ENCODE measurements at places on chromosomes 2 and 18.

- no peak for DNase-seq
Observed at GRCh38 chr18:63683152-63683551, 19.6 kb upstream of the SERPINB11 start.

DNA sequence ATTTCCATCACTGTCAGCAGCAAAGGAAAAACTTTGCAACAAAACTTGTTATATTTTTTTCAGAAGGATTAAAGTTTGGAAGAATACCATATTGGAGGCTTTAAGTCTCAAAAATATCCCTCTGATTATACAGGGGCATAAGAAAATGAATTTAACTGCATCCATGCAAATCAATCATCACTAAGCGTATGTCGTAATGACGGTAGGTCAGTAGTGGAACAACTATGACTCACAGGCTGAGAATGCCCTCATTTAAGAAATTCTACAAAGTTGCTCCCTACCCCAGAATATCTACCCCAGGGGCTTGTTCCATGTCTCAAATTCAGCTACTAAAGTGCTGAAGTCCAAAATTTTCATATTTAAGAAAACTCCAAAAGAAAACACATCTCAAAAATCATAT is 12.5 kb upstream of the NAB1 start:
- no peak for DNase-seq

DNA sequence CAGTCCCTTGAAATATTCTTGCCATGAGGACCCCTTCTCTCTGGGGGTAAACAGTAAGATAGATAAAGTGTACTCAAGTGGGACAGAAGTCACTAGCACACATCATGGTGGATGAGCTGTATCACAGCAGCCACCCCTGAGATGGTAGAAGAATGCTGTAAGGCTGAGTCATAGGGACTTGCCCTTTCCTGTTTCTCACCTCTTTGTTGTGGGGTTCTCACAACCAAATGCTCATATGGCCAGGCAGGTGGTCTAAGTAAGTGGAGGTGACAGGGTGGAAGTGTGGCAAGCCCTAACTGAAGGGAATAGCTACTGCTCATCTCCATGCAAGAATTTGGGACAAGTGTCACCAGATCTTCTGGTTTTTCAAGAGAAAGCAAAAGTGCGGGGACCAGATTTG is 202.7 kb upstream of the SLC14A2 start:
- DNase-seq, result no peak

DNA sequence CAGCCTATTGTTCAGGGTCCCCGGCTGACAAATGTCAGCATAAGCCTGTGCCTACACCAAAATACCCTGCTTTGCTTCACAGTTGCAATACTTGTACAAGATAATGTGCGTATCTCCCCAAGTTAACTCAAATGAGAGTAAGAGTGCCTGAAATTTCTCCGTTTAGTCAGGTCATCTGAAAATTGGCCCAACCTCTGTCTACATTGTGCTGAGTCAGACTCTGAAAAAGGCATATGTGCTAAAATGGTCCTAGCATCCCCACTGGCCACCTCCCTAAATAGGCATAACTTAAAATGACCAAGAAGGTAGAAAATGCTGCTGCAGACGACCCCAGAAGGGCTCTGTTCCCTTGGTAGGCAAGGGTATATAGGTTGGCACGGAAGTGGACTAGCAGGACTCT is 1653.8 kb upstream of the DDX18 start:
- no peak for DNase-seq

DNA sequence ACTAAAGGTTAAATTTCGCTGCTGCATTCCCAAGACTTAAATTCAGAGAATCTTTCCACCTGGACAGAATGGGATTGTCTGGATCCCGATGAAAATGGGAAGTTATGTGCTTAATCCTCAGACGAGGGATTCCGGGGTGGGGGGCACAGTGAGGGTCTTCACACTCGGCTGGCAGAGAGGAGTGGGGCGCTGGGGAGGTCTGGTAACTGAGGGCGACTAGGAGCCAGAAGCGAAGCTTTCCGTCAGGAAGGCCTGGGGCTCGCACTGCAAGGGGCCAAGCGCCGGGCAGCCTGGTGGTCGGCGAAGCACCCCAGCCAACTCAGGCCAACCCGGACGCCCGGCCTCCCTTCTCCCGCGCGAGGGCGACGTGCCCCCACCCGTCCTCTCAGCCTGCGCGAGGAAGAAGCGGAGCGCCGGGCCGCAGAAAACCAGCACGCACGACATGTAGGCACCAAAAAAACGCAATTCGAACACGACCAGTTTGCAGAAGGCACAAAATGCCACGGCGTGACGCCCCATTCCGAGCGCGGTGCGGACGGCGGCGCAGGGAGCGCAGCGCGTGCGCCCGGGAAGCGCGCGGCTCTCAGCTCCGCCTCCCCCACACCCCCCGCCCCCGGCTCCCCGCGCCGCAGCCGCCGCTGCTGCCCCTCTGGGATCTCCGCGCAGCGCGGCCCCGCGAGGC is 188.1 kb downstream of the ZEB2 start:
- no peak for DNase-seq

DNA sequence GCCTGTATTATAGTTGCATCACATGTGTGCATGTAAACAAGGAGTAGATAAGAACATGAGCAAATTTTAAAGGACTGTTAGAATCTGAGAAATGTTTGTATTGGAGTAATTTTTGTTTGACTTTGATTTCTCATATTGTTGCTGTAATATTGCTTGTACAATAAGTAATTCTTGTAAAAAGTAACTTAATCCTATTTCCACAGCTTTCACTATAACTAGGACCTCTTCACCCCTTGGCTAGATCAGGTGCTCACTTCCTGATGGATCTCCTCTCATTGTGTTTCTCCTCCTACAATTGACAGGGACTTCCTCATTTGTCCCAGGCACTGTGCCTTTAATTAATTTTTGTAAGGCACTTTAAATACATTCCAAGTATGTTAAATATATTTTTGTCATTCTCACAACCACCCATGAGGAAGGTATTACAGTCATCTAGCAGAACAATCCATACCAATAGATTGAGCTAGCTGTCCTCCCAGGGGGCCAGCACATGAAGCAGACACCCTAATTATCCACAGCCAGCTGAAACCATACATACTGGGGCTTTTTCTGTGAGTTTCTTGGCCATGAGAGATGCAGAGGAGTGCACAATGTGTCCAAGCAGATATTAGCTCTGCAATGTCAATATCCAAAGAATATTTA is 359.5 kb upstream of the ACVR2A start:
- no peak for DNase-seq

DNA sequence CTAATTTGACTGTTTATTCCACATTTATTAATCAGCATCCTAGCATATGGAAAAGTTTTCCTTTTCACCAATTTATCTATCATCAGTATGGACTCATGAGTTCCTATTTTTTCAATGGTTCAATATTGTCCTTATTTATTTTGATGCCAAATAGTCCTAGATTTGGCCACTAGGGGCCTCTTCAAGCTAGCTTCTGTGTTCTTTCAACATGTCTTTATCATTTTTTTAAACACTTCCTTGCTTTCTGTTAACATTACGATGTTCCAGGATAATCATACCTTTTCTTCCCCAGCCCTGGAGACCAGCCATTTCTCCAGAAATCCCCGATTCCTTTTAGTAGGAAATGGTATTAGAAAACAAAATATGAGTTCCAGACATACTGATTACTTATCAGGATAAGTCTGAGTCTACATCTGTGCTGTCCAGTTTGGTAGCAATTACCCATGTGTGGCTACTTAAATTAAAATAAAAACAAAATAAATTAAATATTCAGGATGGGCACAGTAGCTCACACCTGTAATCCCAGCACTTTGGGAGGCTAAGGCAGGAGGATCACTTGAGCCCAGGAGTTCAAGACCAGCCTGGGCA is 70.6 kb downstream of the RPE start:
- DNase-seq, result no peak

DNA sequence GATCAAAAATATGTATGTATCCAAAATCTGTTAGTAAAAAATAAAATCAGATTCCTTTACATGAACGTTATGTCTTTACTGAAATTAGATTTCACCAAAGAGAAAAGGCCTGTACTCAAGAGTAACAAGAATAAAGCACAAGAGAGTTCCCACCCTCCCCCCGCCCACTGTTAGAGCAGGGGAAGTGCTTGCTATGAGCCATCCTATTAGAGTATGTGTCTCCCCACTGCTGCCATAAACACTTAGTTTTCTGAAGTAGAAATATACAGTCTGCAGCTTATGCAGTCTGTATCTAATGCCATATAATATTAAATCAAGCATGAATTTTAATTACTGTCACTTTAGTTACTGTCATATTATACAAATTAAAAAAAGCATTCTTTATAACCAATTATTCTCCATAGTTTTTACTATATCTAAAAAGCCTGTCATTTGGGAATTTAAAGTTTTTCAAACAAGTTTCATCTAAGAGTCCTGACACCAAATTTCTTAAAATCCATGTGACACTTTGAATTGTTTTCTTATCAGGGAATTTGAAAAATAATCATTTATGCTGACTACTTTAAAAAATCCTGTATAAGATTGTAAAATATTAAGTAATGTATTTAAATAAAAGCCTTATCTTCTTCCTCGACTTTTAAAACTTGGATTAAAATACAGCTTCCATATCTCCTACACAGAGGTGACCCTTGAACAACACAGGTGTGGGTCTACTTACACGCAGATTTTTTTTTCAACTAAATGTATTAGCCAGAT is 51.8 kb upstream of the GPR75 start:
- DNase-seq, result no peak

DNA sequence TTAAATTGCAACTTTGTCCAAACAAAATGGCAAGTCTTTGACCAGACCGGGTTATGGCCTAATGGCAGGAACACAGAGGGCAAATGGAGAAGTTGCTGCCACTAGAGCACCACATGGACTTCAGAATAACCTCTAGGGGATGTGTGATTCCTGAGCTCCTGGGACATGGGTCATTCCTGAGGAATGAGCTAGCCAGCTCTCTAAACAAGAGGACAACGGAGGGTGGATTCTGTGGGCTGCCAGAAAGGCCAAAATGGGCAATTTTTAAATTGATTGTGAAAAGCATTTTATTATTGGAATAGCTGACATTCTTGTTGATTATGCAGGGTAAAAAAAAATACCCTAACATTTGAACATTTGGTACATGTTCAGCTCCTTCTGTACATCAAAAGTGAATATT is 109.8 kb upstream of the FZD5 start:
- no peak for DNase-seq

GRCh38 chr2:240814946-240815760 is 4.9 kb downstream of the KIF1A start:
- peak; percentile 55 for DNase-seq

- DNase-seq, result no peak
Observed at GRCh38 chr2:601387-601698, 75.9 kb downstream of the TMEM18 start.

DNA sequence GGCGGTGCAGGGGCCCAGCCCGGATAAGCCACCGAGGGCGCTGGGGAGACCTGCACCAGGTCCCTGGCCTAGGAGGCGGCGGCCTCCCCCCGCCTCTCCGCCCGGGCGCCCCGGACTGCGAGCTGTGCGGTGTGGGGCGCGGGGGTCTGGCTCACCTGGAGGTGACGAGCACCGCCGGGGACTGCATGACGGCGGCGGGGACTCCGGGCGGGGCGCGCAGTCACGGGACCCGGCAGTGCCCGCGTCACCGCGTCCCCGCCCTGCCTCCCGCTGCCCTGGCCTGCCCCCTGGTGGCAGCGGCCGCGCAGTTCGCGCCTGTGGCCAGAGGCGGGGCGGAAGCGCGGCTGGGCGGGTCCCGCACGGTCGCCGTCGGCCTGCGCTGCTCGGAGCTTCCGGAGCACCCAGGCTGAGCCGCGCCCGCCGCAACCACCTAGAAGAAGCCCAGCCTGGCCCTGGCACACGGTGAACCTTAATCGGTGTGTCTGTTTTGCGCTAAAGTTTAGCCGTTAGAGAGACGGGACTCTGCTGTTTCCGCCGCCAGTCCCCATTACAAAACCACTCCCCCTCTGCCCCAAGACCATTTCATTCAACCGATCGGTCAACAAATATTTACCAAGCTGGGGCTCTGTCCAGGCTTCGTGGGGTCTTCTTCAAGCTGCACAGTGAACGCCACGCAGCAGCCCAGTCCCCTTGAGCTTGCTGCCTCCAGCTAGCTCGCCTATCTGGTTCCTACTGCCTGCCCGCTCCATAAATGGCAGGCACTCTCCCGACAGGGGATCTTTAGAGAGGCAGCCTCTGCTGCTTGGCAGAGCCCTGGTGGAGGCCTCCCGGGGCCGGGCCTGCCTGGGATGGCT is at the start of gene HS1BP3:
Gene HS1BP3 (minus strand): TSS at position 222 of the 854 bp plus-strand sequence. CDS start 35 bp downstream, at position 187.
- peak; percentile 96 for DNase-seq

DNA sequence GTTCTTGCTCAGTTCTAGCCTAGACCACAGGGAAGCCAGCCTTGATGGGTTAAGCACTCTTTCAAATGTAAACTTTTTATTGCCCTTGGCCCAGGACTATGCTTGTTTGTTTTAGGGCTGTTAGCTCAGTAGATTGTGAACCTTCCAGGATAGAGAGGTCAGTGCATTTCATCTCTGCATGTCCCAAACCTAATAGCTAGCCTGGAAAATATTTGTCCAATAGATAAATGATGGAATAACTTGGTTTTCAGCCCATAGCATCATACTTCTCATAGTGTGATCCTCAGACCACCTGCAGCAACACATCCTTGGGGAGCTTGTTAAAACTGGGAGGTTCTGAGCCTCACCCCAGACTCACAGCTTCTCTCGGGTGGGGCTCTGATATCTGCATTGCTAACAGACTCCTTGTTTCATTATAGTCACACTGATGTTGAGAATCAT is 59.8 kb downstream of the TRIB2 start:
- DNase-seq, result no peak

GRCh38 chr2:48587560-48587959 is 30.1 kb upstream of the GTF2A1L start:
- no peak for DNase-seq

- DNase-seq, result peak; percentile 84
Observed at GRCh38 chr2:68734688-68735525, at the start of gene ARHGAP25. ARHGAP25 (plus strand) TSS chr2:68734811; CDS start chr2:68735200, 389 bp downstream.

GRCh38 chr2:188524519-188525113 is 232.9 kb downstream of the GULP1 start:
- DNase-seq, result no peak

- peak; percentile 68 for DNase-seq
Observed at GRCh38 chr2:44237221-44237620, 38.1 kb upstream of the SLC3A1 start.

DNA sequence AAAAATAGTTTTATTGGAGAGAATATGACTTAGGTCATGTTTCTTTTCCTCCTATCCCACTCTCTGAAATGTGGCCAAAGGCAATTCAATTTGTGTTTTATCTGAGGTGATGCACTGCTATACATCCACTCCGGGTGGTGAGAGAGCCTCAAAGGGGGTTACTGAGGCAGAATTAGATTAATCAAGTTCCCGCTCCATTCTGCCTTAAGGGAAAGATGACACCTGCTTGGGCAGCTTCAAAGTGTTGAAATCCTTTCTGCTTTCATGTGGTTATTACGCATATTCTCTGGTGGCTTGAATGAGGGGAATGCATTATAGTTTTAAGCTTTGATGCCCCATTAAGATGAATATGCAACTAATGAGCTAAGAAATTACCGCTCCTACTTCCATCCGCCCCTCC is 213.0 kb upstream of the TMEFF2 start:
- no peak for DNase-seq

- no peak for DNase-seq
Observed at GRCh38 chr18:11561293-11561692, 48.1 kb upstream of the SLC35G4 start.

Measured in activated effector memory CD4-positive, alpha-beta T cell treated with anti-CD3 and anti-CD28 coated beads, Interleukin-2, amount 50 U/mL, for 16 hours (primary cell).